ENCODE measurements at places on chromosomes 2 and 18. TPM values are rescaled to one million over a fixed set of nuclear protein-coding genes. Genes with fewer than 3 reads are reported as not detected.

The TBR1 gene
- 0.06 TPM for total RNA-seq

GRCh38 chr2:234671716-234672115 is 174.8 kb upstream of the ARL4C start:
- ATAC-seq, result no peak

GRCh38 chr2:236653863-236654262 is 84.2 kb downstream of the ACKR3 start:
- no peak for ATAC-seq

The TET3 gene
- total RNA-seq, result 15.1 TPM

GRCh38 chr2:224613543-224614286 is 28.6 kb upstream of the CUL3 start:
- ATAC-seq, result no peak

The MPP4 gene
- total RNA-seq, result not detected

Measured in activated T-helper 17 cell treated with anti-CD3 and anti-CD28 coated beads, Interleukin-2, amount 50 U/mL, for 72 hours (primary cell).